ENCODE measurements at places on chromosomes 5 and 9.
A peak's percentile ranks its signal among the peaks of the same experiment; 100 is the strongest.

GRCh38 chr5:92653730-92654461 is 927.1 kb downstream of the NR2F1-AS1 start:
- no peak for DNase-seq

DNA sequence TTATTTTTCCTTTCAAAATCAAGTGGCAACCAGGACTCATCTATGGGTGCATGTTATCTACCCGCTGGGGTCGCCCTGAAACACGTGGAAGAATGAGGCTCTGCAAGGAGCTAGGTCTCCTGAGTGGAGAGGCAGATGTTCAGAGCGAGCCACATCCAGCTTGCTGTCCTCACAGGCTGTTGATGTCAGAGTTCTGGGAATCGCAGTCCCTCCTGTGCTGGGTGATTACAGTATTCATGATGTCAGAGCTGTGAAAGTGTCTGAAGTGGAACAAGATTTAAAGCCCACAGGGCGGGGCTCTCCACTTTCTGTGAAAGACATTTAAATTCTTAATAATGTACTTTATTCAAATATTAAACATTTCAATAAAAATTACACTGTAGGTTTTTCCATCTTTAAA is 24.4 kb upstream of the LMX1B start:
- DNase-seq: no peak

DNA sequence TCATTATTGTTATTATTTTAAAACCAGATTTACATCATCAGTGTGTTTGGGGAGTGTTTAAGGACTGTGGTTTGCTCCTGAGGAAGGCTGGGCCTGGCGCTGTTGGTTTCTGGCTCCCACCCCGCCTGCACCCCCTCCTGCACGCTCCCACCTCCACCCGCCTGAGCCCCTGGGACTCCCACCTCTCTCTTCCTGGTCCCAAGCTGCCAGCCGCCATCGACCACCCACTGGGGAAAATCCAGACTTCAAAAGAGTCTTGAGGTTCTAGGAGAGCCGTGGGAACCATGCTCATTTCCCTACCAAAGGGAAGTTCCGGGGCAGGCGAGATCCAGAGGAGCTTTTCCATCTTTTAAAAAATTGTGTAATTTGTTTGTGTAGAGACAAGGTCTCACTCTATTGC is 35.0 kb upstream of the FUBP3 start:
- no peak for DNase-seq

GRCh38 chr9:84583866-84584265 is 85.7 kb upstream of the NTRK2 start:
- no peak for DNase-seq

GRCh38 chr5:33425314-33425713 is 15.5 kb upstream of the TARS1 start:
- DNase-seq: no peak

- no peak for DNase-seq
Measured at GRCh38 chr5:172575816-172576545, 65.1 kb upstream of the NEURL1B start.

DNA sequence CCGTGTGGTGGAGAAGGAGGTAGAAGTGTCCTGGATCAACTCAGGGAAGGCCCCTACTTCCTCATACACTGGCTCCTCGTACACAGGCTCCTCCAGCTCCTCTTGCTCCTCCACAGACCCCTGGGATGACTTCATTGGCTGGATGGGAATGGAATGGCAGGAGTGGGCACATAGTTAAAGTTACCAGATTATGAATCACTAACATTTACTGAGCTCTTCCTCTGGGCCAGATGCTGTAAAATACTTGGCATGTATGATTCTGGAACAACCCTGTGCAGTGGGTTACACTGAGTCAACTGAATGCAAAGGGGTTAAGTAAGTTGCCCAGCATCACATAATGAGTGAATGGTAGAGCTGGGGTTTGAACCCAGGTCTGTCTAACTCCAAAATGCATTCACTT is 3.1 kb upstream of the FCHSD1 start:
- DNase-seq: no peak

DNA sequence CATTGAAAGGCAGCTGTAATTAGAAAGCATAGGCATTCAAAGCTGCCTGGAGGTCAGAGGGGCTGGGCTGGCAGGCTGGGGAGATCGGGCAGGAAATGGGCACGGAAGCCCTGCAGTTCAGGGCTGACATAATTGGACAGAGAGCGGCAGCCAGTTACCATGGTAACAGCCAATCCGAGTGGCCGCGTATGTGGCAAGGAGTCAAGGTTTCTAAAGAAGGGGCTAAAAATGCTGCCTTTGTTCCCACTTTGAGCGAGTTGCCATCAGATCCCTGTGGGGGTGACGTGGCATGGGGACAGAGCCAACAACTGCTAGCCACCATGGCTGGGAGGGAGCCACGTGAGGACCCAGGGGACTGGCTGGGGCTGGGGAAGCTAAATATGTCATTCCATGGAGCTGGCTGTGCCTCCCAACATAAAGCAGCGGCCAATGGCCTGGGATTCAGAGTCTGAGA is 44.7 kb upstream of the NDFIP1 start:
- DNase-seq: peak; percentile 98

- no peak for DNase-seq
Measured at GRCh38 chr5:124789104-124789605, 42.7 kb upstream of the ZNF608 start.
